T-helper 17 cell (primary cell): ENCODE measurements at places on chromosomes 7 and 10. TPM values are rescaled to one million over a fixed set of nuclear protein-coding genes. Genes with fewer than 3 reads are reported as not detected.

DNA sequence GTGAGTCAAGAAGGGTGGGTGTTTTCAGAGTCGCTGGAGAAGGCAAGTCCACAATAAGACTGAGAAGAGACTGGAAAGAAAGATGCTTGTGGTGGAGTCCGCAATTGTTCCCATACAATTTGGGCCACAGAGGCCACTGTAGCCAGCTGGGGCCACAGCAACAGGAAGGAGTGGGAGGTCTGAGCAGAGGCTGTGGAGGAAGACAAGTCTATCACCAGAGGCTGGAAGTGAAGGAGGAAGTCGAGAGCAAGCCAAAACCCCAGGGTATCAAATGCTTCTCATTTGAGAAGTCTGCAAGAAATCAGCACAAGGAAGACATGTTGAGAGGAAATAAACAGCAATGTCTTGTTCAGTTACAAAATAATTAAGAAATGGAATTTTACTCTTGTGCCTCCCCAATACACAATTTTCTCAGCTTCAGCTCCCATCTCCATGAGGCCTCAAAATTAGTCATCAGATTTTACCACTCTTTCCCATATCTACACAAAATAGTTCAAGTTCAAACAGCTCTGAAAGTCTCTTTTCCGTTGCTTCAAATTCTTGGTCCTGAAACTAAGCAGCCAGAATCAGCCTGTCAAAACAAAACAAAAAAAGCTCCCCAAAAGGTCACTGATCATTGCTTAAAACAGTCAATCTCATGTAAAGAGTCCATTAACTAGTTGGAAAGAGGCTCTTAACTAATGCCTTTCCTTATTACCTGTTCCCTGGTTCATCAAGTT, 31.6 kb downstream of the SLC16A12 start:
- DNase-seq = no peak

The CALML3 gene
- total RNA-seq = not detected

The PDCD4 gene
- 307 TPM for total RNA-seq

DNA sequence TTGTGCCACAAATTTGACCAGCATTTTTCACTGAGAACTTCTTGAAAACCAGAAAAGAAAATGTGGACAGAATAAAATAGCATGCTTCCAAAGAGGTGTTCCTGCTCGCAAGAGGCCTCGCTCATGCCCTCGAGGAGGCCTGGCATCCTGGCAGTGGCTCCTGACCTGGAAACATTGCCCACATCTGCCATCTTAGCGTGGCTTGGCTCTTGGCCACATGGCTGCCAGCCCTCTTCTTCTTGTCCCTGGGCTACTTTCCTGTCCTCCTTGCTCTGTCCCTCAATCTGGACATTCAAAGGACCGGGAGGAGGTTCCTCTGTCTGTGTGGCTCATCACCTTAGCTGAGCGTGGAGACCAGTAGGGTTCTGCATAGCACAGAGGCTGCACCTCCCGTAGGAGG, 131.6 kb upstream of the TMEM72 start:
- no peak for DNase-seq

The NXPH1 gene
- total RNA-seq = not detected

DNA sequence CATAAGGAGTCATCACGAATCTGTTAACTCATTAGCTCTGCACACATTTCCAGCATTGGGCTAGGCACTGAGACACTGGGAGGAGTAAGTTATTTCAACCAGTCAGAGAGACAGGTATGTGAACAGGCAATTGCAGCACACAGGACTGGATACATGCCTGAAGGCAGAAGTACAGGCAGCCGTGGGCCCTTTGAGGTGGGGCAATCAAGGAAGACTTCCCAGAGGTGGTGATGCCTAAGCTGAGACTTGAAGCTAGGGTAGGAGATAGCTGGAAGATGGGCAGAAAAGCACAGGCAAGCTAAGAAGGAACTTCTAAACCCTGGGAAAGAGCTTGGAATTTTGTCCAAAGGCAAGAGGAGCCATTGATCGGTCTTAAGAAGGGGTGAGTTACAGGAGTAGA, 249.7 kb downstream of the EMX2 start:
- no peak for DNase-seq

DNA sequence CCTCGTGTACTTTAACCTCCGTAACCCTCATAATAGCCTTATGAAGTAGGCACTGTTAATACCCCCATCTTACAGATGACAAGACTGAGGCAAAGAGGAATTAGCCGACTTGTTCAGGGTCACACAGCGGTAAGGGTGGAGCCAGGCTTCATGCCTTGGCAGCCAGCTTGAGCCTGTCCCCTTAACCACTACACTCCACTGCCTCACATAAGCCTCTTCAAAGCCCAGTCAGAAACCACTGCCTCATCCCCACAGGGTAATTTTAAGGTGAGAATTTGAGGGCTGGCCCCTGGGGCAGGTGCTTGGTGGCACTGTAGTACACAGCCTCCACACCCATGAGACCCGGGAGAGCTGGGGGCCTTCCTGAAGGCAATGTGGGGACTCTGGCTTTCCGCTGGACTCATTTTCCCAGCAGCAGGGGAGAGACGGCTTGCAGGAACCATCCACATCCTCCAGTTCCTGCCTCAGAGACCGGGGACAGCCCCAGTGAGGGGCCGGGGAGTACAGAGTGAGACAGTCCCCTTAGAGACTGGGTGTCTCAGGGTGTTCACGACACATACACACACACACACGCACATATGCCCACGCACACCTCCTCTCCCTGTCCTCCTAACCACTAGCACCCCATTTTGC, 7.6 kb upstream of the C10orf105 start:
- DNase-seq = peak; percentile 29

- no peak for DNase-seq
These were observed 129.8 kb downstream of the BAMBI start for GRCh38 chr10:28806951-28807759.

The ERVW-1 gene
- not detected for total RNA-seq

GRCh38 chr7:30796105-30796869, 25.1 kb downstream of the MINDY4 start:
- DNase-seq = no peak

The NPTX2 gene
- not detected for total RNA-seq
